ENCODE measurements at places on chromosomes 3 and 15.

GRCh38 chr3:18812316-18812715 lies 336.0 kb upstream of the KCNH8 start:
- DNase-seq, result no peak

- DNase-seq, result no peak
Observed at GRCh38 chr15:83784975-83785374, 131.1 kb downstream of the ADAMTSL3 start.

DNA sequence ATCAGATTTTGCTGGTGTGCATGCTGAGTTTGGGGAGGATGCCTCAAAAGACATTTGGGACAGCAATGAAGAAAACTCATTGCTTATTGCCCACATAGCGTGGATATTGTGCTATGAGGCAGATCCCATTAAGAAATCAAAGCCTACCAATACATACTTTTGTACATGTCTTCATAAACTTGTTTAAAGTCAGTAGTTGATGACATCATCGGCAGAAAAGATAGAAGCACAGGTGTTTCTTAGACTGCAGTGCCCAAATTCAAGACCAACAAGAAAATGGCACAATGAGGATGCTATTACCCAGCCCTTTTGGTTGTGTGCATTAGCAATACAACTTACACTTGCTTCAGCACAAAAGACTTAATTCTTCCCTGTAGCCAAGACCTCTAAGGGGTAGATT lies 428.7 kb upstream of the RARB start:
- no peak for DNase-seq

GRCh38 chr3:165854696-165855095 lies 17.5 kb upstream of the BCHE start:
- DNase-seq, result no peak

- DNase-seq, result no peak
Observed at GRCh38 chr3:160450846-160451245, 1.3 kb upstream of the TRIM59 start.

- no peak for DNase-seq
Observed at GRCh38 chr15:100694381-100695021, 92.1 kb downstream of the ASB7 start.

DNA sequence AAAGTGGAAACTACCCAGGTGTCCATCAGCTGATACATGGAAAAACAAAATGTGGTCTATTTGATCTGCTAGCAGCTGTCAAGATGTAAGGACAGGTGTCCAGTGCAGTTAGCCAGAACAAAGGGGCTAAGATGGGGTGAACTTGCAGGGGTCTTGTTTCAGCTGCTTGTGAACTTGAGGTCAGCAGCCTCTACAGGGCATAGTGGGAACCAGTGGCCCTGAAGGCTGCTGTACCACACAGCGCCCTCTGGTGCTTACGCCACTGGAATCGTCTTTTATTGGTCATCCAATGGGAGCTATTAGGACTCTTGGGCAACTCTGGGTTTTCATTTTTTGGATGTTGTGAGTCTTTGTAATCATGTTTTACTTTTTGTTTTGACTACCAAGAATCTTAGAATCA lies 62.2 kb upstream of the CTSH start:
- DNase-seq, result no peak

GRCh38 chr3:78279091-78279490 lies 1239.2 kb downstream of the ROBO2 start:
- DNase-seq, result no peak

- DNase-seq, result no peak
Observed at GRCh38 chr15:26106556-26106955, 243.4 kb upstream of the ATP10A start.

- DNase-seq, result no peak
Observed at GRCh38 chr3:55690726-55691125, 203.6 kb upstream of the WNT5A start.

DNA sequence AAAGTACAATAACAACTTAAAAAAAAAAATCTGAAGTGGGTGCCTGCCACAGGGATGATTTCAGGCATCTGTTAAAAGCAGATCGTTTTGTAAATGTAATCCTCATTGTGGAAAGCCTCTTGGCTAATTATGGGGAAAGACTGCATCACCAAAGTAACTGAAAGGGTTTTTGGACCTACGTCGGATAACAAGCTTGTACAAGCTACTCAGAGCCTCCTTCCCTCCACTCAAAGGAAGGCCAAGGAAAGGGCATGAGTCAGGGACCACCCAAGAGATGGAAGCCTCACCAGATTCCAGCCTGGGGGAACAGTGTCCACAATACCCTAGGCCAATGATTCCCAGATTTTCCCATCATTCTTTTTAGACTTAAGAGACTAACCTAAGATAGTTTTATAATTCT lies 84.3 kb downstream of the ATP1B3 start:
- DNase-seq, result no peak

DNA sequence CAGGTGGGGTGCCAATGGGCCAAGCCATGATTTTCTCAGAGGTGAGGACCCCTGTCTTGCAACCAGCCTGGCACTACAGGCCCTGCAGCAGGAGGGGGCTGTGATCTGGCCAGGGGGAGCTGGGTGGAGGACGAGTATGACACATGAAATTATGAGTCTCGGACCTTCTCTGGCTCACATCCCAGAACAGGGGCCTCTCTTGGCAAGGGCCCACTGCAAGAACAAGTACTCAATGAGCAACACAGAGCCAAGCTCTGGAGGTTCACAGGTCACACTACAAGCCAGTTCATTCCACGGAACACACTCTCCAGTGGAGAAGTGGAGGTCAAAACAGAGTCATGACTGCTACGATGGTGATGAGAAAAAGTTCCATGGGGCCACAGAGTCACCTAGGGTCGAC lies 28.3 kb downstream of the CCDC32 start:
- no peak for DNase-seq

GRCh38 chr3:64431526-64432091 lies 206.3 kb upstream of the PRICKLE2 start:
- DNase-seq, result no peak

- no peak for DNase-seq
Observed at GRCh38 chr3:66561367-66561766, 60.5 kb upstream of the LRIG1 start.

GRCh38 chr15:77966540-77967234 lies 110.8 kb downstream of the TBC1D2B start:
- peak; percentile 62 for DNase-seq

DNA sequence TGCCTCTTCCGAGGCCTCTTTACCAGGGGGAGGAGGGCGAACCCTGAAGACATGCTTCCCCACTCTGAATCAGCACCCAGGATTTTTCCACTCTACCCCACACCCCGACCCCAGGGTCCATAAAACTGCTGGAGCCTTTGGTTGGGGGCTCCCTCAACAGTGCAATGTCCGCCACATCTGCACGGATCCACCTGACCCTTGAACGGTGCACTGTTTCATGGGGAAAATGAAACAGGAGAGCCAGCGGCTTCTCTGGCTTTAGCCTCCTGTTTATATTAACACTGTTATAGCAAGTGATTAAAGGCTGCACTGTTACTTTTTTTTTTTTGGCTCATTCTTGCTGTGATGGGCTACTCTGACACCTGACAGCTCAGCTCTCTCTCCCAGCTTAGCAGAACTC lies 124.1 kb upstream of the DLG1 start:
- DNase-seq, result peak; percentile 12

DNA sequence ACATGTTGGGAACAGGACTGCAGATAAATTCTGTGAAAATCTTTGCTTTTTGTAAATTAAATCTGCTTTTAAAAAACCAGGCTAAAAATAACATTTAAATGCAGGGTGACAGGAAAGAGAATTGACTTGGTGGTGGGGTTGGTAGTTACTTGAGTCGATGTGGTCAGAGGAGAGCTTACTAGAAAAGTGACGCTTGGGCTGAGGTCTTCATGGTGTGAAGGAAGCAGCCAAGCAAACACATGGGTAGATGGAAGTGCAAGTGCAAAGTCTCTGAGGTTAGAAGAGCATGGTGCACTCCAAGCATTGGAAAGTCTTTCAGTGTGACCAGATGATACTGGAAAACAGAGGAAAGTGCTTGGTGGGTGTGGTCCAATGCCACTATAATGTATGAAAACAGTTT lies 86.4 kb upstream of the THBS1 start:
- DNase-seq, result no peak

GRCh38 chr3:72702390-72702789 lies 145.9 kb downstream of the SHQ1 start:
- no peak for DNase-seq

DNA sequence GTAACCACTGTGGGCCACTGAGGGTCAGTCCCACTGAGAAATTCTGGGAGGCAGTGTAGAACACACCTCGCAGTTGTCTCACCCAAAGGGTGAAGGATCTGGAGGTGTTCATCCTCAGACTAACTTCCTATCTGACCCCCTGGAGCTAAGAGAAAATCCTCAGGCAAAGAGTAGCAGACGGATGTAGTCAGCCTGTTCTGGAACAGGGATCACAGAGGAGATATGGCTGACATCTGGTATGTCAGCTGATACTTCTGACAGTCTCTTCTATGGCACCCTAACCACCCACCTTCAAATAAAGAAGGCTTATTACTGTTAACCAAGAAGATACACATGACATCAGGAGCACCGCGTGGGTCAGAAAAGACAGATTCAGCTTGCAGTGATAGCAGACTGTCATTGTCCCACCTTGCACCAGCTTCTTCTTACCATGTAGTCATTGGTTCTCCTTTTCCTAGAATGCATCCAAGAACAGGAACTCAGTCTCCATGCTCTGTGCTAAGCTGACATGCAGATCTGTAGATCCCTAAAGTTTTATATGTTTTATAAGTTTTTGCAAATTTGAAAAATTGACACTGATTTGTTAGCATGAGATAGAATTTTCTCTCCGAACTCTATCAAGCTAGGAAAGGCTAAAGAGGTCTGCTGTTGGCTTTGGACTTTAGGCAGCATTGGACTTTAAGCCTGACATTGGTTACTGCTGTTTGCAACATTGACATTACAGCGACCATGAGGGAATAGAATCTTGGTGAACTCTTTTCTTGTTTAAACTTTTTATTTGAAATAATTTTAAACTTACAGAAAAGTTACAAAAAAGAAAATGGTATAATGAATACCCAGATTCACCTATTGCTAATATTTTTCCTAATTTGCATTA lies 60.4 kb downstream of the KBTBD12 start:
- DNase-seq, result no peak

DNA sequence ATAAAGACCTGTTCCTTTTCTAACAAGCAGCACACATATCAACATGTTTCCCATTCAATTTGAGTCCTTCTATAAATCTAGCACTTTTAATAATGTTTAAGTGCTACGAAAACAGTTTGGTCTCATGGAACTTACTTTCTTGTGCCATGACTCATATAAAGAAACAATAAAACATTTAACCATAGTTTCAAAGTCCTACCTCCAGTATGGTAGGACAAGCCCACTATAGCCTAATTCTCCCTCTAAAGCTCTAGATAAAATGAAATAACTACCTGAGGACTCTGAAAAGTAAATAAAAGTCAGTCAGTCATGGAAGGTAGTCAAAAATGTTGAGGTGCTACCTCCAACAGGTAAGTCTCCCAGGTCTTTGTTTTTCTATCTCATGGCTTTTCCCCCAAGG lies 12.0 kb upstream of the PIK3CA start:
- no peak for DNase-seq

DNA sequence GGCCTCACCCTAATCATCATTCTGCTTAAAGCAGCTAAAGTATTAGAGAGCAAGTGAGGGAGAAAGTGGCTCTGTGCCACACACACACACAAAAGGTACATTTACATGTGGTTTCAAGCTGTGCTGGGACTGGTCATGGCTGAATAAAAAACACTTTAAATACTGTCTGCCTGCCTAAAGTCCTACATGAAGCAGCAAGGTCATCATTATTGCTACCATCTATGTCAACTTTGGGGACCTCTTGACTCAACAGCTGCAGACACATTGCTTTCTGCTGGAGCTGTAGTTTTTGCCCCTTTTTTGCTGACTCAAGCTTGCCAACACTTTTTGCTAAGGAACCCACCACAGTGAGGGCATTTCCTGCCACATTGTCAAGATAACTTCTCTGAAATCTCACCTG lies 1237.9 kb downstream of the ROBO2 start:
- no peak for DNase-seq

GRCh38 chr15:45093622-45094357 lies 20.2 kb downstream of the DUOX2 start:
- DNase-seq, result no peak

DNA sequence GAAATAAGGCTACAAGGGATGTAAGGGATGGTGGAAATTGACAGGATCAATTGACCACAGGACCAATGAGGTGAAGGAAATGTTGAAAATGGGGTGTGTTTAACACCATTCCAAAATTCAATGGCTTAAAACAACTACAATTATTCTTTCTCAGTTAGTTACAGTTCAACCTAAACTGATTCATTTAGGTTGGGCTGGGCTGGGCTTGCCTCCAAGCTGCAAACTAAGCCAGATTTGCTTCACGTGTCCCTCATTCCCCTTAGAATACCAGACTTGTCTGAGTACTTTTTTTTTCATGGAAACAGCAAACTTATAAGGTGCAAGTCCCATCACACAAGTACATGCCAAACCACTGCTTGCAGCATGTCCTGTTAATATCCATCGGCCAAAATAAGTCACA lies 280.1 kb downstream of the NEK10 start:
- no peak for DNase-seq

- no peak for DNase-seq
Observed at GRCh38 chr3:15753056-15753710, 44.6 kb downstream of the ANKRD28 start.

DNA sequence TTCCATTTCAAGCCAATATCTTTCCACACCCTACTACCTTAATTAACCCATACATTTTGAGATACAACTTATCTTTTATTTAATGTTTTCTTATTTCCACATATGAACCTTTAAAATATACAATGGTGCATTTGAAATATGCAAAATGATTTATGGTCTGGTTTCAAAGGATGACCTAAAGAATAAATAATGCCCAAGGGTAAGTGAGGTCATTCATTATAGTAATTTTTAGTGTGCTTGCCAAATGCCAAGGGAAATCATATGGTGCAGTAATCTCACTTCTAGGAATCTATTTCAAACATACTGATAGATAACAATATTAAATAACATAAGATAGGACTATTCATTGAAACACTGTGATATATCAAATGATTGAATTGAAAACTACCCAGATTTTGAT lies 1055.4 kb downstream of the AGBL1 start:
- DNase-seq, result no peak

DNA sequence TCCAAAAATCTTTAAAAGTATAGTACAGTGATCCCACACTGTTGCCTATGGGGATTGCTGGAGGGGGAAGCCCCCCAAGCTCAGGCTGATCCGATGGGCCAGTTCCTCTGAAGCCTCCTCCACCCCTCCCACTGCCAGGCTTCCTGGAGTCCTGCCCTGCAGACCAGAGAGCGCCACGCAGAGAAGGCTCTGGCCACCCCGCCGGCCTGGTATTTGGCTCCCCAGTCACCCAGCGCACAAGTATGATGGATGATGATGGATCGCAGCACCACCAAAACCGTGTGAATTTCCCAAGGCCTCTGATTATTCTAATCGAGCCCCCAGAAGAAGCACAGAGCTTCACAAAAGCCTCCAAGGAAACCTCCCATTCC lies 259.0 kb downstream of the MECOM start:
- no peak for DNase-seq

DNA sequence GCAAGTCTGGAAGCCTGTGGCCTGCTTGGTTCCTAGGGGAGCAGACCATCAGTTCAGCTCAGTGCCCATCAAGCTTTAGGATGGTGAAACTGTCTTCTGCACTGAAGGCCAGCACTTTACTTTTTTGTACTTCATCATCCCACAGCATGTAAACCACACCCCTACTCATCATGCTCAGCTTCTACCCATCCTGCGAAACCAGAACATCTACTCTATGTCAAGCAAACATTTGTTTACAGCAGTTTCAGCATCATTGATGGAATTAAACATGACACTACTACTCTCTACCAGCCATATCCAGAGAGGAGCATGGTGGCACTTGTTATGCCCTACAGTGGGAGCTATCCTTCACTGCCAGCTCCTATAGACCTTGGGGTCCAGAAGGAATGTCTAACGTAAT lies 306.6 kb downstream of the SOX2 start:
- DNase-seq, result no peak

Data from upper lobe of right lung (tissue), 1 donor.